Adipocyte (in vitro differentiated cells): ENCODE measurements at places on chromosomes 1 and 21.

- no peak for DNase-seq
Observed at GRCh38 chr1:201783572-201783971, 45.4 kb upstream of the IPO9 start.

DNA sequence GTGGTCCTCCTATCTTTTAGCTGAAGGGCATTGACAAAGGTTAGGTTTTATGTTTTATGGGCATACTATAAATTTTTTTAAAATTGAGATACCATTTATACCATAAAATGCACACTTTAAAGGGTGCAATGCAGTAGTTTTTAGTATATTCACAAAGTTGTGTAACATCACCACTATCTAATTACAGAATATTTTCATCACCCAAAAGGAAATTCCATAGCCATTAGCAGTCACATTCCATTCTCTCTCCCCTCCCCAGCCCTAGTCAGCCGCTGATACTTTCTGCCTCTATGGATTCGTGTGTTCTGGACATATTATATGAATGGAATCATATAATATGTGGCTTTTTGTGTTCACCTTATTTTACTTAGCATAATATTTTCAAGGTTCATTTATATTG lies 135.8 kb upstream of the B3GALT2 start:
- peak; percentile 87 for DNase-seq

- DNase-seq = no peak
Observed at GRCh38 chr1:61419196-61419595, 305.7 kb downstream of the TM2D1 start.

DNA sequence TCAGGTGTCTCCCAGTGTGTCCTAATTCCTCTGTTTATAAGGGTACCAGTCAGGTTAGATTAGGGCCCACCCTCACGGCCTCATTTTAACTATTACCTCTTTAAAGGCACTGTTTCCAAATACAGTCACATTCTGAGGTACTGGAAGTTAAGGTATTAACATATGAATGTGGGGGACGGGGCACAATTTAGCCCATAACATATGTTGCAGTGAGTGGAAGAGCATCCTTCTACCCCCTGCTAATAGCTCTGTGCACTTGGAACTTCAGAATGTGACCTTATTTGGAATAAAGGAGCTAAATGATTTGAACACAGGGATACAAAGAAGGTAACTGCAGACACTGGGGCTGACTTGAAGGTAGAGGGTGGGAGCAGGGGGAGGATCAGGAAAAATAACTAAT lies 67.3 kb upstream of the ADGRL2 start:
- no peak for DNase-seq

GRCh38 chr1:67441183-67441582 lies 11.0 kb upstream of the SERBP1 start:
- DNase-seq = peak; percentile 81

DNA sequence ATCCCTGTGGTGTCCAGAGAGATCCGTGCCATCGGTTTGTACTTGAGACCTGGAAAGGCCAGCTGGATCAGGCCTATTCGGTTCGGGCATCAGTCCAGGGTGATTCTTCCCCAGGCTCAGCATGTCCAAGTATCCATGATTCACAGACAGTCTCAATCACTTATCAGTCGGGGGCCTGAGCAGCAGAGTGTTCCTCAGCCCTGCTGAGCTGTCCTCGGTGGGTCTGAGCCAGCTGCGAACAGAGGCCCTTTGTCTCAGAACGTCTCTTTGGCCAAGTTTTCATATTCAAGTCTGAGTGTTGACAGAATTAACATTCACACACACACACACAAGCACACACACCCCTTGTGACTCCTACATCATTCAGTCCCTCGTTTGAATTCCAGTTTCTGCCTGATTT lies 33.4 kb upstream of the OSBPL9 start:
- no peak for DNase-seq

- peak; percentile 48 for DNase-seq
Observed at GRCh38 chr21:41726970-41727783, 39.7 kb downstream of the RIPK4 start.

GRCh38 chr1:28099050-28099769 lies 10.8 kb upstream of the EYA3 start:
- no peak for DNase-seq

- peak; percentile 100 for DNase-seq
Observed at GRCh38 chr1:155001675-155002463, 733 bp upstream of the ZBTB7B start.

DNA sequence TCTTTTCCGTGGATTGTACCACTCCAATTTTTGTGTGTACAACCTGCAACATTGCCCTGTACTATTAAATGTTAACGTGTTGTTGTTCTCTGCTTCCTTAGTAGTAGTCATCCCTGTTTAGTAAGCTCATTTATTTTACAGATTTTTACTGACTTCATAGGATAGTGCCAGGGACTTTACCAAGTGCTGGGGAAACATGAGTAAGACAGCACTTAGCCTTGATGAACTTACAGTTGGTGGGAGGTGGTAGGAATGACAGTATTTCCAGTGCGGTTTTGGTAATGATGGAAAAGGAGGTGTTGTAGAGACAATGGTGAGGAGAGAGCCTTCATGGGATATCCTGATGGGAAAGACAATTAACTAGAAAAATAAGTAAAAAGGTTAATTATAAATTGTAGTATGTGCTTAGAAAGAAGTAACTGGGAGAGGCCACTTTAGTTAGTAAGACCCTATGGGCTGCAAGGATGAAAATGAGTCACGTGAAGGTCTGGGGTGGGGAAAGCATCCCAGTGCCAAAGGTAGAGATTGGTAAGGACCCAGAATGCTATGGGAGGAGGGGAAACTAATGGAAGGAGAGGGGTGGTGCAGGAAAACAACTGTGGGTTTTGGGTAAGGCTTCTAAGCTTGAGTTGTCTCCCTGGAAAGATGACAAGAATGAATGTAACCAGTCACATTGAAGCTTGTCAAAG lies 1.7 kb downstream of the RLF start:
- DNase-seq = peak; percentile 39

- peak; percentile 52 for DNase-seq
Observed at GRCh38 chr1:161836018-161836417, 69.9 kb downstream of the ATF6 start.

DNA sequence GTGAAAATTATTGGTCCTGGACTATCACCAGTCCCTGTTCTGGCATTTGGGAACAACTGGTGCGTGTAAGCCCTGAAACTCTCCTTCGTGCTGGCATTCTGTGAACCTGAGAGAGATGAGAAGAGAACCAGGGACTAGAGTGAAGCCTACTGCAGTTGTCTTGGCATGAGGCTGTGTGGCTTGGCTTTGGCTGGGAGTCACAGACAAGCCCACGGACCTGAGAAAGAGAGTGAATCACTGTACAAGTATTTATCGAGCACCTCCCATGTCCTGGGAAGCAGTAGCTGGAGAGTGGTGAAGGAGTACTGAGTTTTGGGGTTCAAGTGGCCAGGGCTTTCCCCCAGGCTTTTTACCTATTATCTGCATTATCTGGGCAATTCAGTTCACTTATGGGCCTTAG lies 63.3 kb downstream of the FGGY start:
- DNase-seq = peak; percentile 42

DNA sequence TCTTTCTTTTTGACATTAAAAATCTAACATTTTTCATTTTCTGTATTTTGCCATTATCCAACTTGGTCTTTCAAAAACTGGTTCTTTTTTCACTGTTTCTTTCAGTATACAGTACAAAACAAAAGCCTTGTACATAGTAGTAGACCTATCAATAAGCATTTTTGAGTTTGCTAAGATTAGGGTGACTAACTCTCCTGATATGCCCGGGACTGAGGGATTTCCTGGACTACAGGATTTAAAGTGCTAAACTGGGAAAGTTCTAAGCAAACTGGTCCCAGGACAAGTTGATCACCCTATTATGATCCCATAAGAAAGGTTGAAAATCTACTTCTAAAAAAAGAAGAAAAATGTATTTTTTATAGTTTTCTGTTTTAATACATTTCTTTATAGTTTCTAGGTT lies 120.9 kb downstream of the USP25 start:
- DNase-seq = peak; percentile 38

GRCh38 chr21:16580661-16581060 lies 850.9 kb downstream of the USP25 start:
- DNase-seq = no peak

DNA sequence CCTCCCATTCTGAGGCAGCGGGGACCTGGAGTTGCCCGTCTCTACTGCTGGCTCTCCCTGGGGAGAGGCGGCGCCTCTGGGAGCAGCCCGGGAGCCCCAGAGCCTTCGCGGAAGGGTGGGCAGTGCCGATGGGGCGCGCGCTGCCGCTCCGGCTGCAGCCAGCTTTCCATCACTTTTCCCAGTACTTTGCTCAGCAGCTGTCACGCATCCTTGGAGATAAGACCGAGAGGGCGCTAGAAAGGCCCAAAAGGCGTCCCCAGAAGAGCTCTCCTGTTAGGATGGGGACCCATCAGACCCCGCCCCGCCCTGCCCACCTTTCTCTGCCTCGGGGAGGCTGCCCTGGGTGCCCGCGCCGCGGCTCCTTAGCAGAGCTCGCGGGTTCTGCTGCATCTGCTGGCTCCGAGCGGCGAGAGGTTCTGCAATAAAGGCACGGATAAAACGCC lies 534 bp downstream of the KCNH1 start:
- peak; percentile 58 for DNase-seq

- no peak for DNase-seq
Observed at GRCh38 chr1:111503585-111504060, at the start of the genes ADORA3 and TMIGD3. ADORA3 (minus strand) TSS chr1:111503633; CDS start chr1:111503354, 279 bp downstream. TMIGD3 (minus strand) TSS chr1:111503633; CDS start chr1:111503354, 279 bp downstream.

DNA sequence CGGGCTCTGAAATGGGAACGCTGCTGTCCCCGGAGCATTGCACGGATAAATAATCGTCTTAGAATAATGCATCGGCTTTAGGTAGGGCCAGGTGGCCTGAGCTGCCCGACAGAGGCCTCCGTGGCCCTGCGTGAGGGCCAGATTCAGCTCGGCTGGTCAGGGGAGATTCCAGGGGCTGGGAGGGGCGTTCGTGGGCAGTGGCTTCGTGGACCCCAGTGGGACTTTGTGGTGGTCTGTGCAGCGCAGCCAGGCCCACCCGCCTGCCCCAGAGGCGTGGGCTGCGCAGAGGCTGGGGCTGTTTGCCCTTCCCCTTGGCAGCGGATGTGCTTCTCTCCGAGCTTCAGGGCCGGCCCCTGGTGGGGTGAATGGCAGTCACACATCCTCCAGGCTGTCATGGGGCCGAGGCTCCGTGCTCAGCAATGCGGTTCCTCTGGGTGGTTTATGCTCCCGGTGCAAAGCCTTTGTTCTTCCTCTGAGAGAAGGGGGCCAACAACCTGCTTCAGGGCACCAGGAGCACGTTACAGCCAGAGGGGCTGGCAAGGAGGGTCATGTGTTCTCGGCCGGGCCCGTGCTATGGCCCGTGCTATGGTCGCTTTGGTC lies 104.5 kb downstream of the PRDM16 start:
- DNase-seq = no peak

DNA sequence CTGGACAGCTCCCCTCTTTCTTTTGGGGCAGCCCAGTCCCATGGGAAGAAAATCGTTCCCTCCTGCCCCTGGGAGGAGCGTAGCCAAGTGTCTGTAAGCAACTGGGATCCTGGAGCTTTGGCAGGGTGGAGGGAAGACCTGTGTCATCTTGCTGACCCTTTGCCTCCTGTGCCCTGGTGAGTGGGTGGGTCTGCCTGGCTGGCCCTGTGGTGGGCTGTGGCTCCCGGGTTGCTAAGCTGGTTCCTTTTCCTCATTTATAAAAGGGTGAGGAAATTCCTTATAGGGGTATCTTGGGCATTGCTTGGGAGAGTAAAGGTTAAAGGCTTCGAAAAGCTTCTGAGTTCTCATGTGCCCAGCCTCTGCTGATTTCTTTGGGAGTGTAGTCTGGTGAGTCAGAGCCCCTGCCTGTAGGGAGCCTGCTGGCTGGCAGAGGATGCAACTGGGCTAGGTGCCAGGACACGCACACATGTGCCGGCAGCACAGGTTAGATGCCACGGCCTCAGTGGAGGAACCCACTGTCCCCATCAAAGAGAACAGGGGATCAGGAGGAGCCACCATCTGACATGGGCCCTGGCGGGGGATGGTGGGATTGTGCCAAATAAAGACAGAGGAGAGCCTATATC lies 85.2 kb downstream of the ARHGEF10L start:
- DNase-seq = peak; percentile 39

- no peak for DNase-seq
Observed at GRCh38 chr1:238783633-238784032, 602.7 kb upstream of the CHRM3 start.

DNA sequence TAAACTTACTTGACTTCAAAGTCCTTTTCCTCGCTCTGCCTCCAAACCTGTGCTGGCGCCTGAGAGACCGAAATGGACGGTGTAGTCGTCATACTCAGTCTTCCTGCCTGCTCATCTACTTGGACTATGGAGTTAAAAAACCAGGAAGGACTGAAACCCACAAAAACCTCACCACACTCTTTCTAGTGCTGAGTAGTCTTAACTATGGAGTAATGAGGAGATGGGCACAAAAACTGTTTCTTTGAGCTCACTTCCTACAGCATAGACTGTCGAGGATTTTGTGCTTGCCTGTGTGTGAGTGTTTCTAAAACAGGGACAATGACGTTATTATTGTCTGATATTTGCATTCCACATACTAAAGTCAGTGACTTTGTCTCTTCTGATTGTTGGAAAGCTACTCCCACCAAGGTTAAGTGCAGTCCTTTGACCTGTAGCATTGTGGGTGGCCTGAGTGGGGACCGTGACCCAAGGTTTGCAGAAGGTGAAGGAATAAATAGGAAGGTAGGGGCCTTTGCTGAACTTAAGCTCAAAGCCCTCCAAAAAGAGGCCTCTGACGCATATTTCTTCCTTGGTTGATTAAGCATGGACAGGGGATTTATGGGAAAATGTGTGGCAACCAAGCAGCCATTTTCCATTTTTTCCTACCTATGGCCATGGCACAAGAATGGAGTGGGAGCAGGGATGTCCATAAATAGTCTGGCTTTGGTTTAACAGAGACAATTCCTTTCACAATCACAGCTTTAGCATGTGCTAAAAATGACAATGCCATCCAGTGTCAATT lies 109.6 kb downstream of the ZBTB18 start:
- DNase-seq = no peak

- no peak for DNase-seq
Observed at GRCh38 chr1:28640766-28641165, 2.1 kb downstream of the TAF12 start.

DNA sequence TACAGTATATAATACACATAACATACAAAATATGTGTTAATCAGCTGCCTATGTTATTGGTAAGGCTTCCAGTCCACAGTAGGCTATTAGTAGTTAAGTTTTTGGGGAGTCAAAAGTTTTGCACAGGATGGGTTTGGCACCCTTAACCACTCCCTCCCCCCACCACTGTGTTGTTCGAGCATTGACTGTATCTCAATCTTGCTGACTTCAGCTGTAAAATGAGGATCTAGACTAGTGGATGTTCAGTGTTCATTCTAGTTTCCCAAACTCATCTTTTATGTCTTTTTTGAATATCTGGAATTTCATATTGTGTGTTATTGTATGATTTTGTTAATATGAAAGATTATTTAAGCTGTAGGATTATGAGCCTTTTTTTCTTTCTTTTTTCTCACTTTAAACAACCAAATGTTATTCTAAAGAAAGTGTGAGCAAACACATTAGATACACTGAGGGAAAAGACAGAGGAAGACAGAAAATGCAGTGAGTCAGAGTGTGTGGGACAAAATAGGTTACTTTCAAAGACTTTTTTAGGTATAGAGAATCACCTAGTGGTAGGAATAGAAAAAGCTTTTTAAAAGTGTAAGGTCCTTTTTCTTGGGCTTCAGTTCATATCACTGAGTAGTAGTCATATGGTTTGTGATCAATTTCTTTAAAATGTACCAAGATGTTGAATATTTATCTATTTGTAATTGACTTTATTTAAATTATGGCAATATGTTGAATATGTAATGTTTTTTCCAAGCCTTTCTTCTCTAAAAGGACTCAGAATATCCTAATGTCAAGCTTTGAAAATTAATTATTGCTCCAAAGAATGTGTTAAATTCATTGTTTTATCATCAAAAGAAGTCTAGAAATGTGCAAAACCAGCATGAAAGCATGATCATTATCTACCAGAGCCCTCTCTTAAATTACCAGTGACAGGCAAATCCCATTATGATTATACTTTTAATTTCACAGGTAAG lies 17.9 kb upstream of the CENPF start:
- DNase-seq = peak; percentile 82

GRCh38 chr1:166489356-166489669 lies 322.5 kb upstream of the FAM78B start:
- DNase-seq = no peak
